ENCODE measurements at places on chromosomes 4 and X.

DNA sequence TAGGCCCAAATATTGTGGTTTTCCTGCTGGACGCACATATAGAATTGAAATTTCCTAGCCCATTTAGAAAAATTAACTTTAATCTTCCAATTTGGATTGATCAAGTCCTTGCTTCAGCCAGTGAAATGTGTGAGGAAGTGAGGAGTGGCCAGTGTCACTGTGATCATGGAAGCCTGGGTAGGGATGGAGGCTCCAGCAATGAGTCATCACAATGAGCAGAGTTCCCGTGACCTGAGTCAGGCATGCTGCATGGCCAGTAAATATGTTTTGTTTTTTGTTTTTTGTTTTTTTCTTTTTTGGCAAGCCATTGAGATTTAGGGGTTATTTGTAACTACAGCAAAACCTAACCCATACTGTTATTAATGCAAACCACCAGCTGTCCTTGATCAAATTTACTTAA, 52.1 kb downstream of the IDS start:
- no peak for DNase-seq

DNA sequence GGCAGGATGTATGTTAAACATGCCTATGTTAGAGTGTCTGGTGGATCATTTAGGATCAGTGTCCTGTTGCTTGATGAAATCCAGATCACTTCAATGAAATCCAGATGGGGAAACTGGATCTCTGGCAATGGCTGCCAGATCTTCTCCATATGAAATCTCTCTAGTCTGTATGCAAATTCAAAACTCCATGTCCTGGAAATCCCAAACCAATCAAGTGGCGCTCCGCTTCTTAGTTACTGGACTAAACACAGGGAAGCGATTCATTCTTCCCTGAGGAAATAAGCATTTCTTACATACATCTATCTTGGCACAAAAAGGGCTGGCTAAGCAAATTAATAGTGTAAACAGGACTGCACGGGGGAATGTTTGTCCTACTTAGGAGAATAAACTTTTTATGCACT, 94.9 kb downstream of the HDAC8 start:
- no peak for DNase-seq

- DNase-seq: no peak
Measured at GRCh38 chrX:821327-822107, 190.9 kb downstream of the SHOX start.

DNA sequence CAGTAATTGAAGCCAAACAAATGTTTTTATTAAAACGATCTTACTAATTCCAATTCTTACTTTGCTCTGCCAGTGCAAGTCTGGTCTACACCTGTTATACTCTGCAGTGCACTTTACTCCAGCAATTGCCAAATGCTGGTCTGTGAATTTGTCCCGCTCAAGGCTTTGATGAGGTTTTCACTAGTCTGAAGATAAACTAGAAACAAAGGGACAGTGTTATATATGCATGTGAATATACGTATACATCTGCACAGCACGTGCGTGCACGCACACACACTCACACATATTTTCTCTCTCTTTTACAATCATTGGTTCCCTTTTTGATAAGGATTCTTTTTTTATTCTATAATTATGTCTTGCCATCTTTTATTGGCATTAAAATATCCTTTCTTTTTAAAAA, 88.5 kb upstream of the LCORL start:
- no peak for DNase-seq

- no peak for DNase-seq
Measured at GRCh38 chrX:136041254-136041812, 56.1 kb downstream of the SLC9A6 start.

DNA sequence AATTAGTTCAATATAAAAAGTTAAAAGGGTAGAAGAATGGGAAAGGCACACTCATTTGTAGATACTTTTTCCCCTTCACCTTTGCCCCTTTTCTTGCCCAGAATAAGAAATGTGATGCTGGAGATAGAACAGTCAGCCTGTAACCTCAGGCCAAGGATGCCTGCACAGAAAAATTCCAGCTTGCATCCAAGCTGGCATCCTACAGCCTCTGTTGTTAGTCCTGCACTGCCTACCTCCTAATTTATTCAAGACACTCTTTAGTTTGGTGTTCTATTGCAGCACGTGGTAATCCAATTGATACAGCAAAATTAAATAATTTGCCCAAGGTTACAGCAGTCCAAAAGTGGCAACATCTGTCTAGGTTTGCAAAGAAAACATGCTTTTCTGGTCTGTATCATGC, 9.7 kb upstream of the USO1 start:
- DNase-seq: no peak

DNA sequence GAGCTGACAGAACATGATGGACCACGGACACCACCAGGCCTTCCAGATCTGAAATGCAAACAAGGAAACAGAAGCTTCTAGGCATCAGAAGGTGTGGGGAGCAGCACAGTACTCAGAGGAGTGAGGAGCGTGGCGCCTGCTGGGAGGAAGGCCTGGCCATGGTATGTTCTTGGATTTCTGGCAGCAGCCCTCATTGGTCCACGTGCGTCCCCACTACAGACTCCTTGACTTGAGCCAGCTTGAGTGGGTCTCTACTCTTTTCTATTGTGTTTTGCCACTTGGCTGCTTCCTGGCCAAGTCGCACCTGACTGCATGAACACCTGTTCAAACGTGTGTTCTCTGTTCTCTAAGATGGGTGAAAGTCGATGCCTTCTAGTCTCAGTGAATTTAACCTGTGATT, 18.0 kb downstream of the ZNF275 start:
- no peak for DNase-seq

DNA sequence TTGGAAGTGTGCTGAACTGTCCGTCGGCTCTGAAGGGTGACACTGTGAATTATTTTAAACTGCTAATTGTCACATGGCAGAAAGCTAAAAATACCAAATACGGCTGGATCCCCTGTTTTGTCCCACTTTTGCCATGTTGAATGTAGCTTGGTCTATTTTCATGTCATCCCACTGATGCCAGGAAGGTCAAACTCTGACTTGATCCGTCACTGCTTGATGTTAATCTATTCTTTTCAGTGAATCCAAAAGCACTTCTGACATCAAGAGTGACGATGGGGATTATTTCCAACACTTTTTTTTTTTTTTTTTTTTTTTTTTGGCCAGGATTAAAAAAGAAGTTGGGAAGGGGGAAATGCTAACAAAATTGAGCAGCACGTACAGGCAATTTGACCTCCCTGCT, 734.6 kb upstream of the TENM3 start:
- DNase-seq: no peak
